Pulmonary artery endothelial cell (primary cell): ENCODE measurements at places on chromosomes 3 and 15. TPM values are rescaled to one million over a fixed set of nuclear protein-coding genes. Genes with fewer than 3 reads are reported as not detected.

ANKRD34C gene
- not detected in 2 replicates for total RNA-seq

LSAMP gene
- total RNA-seq = 0.07 TPM in 1 of 2 replicates, not detected in the other

PLCB2 gene
- total RNA-seq = 0.56 and 7.1 TPM in 2 replicates

IFT80 gene
- 17.7 and 20.9 TPM in 2 replicates for total RNA-seq

LIPC gene
- 0.04 and 0.13 TPM in 2 replicates for total RNA-seq

LRRC3B gene
- total RNA-seq = not detected in 2 replicates

DISP2 gene
- total RNA-seq = 0.04 and 0.07 TPM in 2 replicates

- DNase-seq = no peak
These were observed 8.9 kb upstream of the HAPLN3 start for GRCh38 chr15:88904257-88904623.

DNA sequence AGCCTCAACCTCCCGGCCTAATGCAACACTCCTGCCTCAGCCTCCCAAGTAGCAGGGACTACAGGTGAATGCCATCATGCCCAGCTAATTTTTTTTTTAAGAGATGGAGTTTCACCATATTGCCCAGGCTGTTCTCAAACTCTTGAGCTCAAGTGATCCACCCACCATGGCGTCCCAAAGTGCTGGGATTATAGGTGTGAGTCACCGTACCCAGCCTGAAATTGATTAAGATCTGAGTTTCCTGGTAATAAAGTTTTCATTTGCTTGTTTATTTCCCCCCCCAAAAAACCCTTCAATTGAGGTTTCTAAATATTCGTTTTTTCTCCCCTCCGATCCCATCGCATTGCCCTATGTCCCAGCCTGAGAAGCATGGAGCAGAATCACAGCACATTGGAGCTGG is 39.0 kb downstream of the HES1 start:
- DNase-seq = no peak

DNA sequence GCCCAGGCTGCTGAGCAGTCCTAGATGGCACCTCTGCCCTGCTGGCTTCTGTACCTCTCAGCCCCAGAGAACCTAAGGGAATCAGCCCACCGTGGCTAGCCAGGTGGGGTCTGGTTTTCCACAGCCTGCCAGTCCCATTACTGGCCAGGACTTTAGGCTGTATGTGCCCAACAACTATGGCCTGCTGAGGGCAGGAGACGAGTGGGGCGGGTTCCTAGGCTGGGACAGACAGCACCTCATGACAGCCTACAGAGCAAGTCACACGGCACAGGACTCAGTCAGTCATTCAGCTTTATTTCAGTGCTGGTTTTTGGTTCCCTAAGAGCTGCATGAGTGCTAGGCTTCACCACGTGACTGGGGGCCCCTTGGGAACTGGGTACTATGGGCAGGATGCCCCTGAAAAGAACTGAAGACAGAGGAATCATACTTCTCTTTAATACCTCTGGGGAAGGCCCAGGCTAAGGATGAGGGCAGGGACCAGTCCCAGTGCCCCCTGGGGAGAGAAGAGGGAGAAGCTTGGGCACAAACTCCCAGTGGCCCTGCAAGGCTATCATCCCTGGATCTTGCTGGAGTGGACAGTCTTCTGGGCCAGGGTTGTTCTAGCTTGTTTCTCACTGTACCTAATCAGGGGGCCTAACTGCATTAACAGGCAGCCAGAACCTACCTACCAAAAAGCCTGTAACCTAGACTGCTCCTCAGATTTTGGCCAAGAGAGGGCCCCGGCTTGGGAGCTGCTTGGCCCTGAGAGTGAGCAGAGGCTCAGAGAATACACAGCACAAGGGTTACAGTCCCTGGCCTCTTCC is 14.8 kb downstream of the CLK3 start:
- no peak for DNase-seq

- DNase-seq = no peak
These were observed 59.7 kb upstream of the MBNL1 start for GRCh38 chr3:152209060-152209459.

DNA sequence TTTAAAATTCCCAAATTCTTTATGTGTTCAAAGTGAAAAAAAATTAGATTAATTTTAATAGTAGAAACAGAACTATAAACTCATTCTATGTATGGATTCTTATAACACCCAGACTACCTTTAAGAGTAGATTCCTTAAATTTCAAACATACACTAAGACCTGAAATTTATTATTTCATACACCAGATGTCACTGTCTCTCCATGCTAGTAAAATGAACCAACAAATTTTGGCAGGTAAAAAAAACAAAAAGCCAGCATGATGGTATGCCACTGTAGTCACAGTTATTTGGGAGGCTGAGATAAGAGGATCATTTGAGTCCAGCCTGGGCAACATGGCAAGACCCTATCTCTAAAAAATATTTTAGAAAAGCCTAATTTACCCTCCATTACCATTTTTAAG is 461.3 kb upstream of the NAALADL2 start:
- DNase-seq = no peak

- DNase-seq = no peak
These were observed 297.9 kb downstream of the RYR3 start for GRCh38 chr15:33608714-33609113.

- DNase-seq = no peak
These were observed 15.3 kb upstream of the FMN1 start for GRCh38 chr15:33209575-33210481.

DNA sequence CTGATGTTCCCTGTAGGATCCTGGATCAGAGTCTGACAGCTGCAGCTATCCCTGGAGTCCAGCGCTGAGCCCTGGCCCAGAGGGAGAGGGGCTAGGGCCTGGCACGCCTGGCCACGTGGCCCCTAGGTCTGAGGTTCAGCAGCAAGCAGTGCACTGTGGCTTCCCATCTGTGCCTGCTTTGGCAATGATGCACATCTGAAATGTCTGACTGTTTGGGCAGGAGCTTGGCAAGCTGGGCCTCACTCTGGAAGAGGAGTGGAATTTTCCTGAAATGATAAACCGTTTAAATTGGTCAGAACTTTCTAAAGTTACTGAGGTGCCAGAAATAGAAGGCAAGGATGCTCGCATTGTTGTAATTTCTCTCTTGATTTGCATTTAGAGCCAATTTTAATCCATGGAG is 48.8 kb upstream of the MRPS22 start:
- no peak for DNase-seq

DNA sequence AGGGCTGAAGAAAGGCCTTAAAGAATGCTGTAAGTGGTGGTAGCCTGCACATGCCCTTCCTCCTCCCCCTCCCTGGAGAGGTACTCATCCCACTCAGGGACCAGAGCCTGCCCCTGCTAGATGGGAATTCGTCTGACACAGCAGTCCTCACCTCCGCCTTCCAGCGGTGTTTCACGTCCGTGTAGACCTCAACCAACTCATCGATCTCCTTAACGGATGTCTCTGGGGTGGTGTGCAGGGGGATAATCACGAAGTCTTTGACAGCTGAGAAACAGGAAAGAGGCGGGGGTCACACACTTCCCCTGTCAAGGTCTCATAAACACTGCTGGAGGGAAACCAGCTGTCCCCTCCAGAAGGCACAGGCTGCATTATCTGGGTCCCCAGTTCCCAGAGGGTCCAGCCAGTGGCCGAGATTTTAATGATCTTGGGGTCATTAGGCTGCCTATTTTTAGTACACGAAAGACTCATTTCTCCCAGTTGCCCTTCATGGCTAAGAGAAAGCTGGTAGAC is 9.9 kb downstream of the DNASE1L3 start:
- no peak for DNase-seq

DNA sequence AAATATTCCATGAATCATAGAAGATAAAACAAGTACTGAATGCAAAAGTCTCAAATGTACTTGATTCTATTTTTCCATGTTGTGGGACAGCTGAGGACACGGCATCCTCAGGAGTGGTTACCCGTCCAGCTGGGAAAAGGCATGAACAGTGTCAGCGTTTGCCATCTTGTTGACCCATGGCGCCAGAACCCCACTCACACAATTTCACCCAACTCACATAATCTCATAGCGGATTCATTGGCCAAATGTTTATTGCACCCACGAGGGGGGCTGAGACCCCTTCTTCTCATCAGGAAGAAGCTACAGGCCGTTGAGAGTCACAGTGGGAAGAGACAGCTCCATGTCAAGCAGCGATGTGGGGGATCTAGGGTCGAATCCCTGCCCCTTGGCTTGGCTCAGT is 72.9 kb downstream of the OCA2 start:
- no peak for DNase-seq

GRCh38 chr15:25862071-25862471 is 1.1 kb downstream of the ATP10A start:
- no peak for DNase-seq

GRCh38 chr3:123157598-123158287 is 44.0 kb upstream of the SEC22A start:
- DNase-seq = no peak

- no peak for DNase-seq
These were observed 181.8 kb downstream of the FOXP1 start for GRCh38 chr3:71401695-71402231.

GRCh38 chr15:81091889-81092558 is 42.0 kb upstream of the CFAP161 start:
- peak; percentile 55 for DNase-seq

DNA sequence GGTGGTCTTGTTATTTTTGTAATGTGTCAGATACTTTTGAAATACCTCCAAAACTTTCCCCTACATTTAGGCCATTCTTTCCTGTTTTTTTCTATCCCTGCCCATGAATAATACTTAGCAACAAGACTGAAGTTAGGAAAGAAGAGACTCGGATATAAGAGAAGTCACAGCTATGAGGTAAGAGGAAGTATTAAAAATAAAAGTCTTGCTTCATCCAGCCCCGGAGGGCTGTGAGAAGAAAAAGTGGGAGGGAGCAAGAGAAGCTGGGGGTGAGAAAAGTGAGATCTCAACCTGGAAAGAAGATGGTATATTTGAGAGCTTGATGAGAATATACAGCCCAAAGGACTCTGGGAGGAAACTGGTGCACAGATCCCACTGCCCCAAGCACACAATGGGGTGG is 213.5 kb upstream of the CDIN1 start:
- DNase-seq = no peak

GRCh38 chr15:74749832-74750231 is 1.2 kb downstream of the CYP1A2 start:
- no peak for DNase-seq

DNA sequence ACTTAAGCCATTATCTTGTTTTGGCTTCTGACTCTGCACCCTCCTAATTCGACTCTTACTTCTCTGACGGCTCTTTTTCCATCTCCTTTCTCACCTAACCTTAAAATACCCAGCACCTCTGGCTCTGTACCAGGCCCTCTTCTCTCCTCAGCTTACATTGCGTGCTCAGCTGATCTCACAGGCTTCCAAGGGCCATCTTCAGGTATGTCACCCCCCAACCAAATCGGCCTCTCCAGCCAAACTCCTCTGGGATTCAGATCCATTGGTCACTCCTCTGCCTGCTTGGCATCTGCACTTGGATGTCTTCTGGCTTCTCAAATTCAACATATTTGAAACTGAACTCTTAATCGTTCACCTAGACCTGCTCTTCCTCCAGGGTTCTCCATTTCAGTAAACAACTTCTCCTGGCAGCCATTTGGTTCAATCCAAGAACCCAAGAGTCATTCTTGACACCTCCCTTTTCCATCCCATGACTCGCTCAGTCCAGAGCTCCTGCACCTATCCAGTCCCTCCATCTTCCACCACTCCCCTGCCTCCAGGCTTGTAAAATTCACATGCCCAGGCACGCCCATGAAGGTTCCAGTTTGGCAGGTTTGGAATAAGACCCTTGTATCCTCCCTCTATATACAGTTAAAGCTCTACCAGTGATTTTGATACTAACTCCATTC is 35.2 kb upstream of the SLC41A3 start:
- no peak for DNase-seq

- no peak for DNase-seq
These were observed 147.7 kb upstream of the TRIM42 start for GRCh38 chr3:140530131-140530530.
